Karpas-422 (cell line): ENCODE measurements at places on chromosomes 13 and 19. TPM values are rescaled to one million over a fixed set of nuclear protein-coding genes. Genes with fewer than 3 reads are reported as not detected.
A peak's percentile ranks its signal among the peaks of the same experiment; 100 is the strongest.

The PBX4 gene
- total RNA-seq = 0.25 TPM in 1 of 2 replicates, not detected in the other

The ARL11 gene
- total RNA-seq = 8.3 TPM in 2 replicates

The SYNGR4 gene
- total RNA-seq = not detected in 2 replicates

- H3K36me3 ChIP-seq = peaks cover 9% of the 10 kb centered on the region
- peak overlapping the region; percentile 63 for H3K27ac ChIP-seq
- peak overlapping the region; percentile 30; the same call in 1 of the 2 replicates for H3K4me3 ChIP-seq
- no peak for DNase-seq
These were observed 8.0 kb downstream of the MAP2K2 start for GRCh38 chr19:4115818-4116385.
